ENCODE measurements at places on chromosomes 5 and 9. TPM values are rescaled to one million over a fixed set of nuclear protein-coding genes. Genes with fewer than 3 reads are reported as not detected.

DNA sequence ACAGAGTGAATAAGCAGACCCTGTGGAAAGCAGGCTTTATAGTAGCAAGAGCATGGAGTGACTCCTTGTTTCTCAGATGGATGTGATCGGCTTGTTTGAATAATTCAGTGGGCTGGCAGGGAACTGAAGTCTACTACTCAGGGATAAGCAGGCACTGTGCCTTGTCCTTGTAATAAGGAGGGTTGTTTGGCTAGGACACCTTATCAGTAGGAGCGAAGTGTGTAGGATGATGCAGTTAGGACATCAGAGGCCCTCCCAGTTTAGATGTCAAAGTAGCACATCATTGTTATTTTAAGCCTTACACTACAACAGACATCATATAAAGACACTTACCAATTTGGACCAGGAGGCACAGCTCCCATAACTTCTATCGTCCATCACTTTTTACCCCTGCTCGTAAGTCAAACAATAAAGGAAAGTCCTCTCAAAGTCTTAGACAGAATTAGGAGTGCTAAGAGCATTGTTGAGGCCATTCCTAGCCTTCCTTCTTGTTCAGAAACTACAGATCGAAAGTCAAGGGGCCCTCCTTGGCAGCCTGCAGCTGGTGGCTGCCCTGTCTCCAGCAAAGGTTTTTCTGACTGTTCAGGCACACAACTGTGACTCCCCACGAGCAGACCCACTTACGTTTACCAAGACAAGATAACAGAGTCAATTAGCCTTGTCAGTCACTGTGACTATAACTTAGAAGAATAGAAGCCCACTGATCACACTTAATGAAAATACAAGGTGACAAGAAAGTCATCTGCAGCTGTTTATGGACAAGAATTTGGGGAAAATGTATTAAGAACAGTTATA, 218.6 kb downstream of the SNX18 start:
- no peak for DNase-seq

- no peak for DNase-seq
These were observed 101.9 kb downstream of the WDR41 start for GRCh38 chr5:77390221-77390620.

DNA sequence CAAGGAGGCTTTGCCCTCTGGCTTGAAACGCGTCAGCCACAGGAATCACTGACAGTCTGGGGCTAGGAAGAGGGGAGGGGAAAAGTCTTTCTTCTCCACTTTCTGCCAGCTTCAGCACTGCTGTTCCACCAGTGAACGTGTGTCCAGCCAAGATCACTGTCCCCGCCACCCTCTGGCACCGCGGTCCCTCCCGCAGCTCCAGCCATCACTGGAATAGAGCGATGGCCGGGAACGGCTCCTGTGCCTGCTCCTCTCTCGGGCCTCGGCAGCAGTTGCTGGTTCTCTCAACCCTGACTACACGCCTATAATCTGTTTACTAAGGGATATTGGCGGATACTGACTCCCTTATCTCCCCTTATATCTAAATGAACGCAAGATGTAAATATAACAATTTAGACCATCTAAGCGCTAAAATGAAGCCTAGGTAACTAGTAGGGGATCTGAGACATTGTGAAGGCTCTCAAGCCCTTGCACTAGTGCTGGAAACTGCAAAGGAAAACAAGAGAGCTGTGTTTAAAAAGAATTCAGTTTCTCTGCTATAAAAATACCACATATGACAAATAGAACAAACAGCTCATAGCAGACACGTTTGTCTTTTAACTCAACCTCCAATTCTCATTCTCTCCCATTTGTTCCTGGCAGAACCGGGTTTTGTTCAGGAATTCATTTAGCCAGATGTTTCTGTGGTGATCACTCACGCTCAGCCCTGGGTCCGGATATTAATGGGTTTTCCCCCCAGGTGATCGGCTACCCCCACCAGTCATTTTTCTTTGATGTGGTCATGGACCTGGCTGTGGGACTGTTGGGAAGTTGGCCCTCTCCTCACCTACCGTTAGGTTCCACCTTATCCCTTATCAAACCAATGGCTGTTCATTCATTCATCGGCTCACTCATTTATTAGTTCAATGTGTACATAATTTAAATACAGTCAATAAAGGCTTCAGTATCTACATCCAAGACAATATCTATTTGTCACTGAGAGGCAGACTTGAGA, 149.8 kb downstream of the MED10 start:
- DNase-seq: no peak

TDRD7 gene
- total RNA-seq: 19.5 TPM

Measured in sciatic nerve (tissue), 2 donors.